ENCODE measurements at places on chromosomes 3 and 15.
A peak's percentile ranks its signal among the peaks of the same experiment; 100 is the strongest.

DNA sequence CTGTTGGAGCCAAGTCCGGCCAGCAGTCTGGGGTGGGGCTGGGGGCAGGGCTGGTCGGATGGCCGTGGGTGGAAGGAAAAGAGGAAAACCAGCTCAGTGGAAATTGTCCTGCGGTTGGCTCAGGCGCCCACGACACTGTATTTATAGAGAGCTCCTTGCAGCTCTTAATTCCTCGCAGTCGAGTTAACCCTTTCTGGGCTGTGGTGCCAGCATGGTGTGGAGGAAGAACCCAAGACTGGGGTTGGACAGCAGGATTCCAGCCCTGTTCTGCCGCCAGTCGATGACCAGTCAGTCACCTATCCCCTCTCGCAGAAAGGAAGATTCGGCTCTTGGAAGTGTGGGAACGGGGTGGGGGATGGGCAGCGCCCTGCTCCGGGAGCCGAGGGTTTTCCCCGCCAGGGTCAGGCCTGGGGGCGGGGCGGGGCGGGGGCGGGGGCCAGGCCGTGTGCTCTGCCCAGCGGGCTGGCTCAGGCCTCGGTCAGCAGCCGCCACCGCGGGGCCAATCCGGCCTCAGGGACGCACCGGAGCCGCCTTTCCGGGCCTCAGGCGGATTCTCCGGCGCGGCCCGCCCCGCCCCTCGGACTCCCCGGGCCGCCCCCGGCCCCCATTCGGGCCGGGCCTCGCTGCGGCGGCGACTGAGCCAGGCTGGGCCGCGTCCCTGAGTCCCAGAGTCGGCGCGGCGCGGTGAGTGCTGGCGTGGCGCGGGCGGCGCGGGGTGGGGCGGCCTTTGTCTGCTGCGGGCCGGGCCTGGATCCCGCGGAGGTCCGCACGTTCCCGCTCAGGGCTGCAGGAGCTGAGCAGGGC is at the start of gene CD276:
CD276 (plus strand) TSS at position 607 of the 804 bp plus-strand sequence. CDS start 15,257 bp downstream, outside the sequence.
- DNase-seq = no peak

GRCh38 chr3:172635588-172635987 is 75.3 kb downstream of the NCEH1 start:
- DNase-seq = no peak

- DNase-seq = no peak
These were observed 106.5 kb downstream of the P3H2 start for GRCh38 chr3:190013943-190014924.

DNA sequence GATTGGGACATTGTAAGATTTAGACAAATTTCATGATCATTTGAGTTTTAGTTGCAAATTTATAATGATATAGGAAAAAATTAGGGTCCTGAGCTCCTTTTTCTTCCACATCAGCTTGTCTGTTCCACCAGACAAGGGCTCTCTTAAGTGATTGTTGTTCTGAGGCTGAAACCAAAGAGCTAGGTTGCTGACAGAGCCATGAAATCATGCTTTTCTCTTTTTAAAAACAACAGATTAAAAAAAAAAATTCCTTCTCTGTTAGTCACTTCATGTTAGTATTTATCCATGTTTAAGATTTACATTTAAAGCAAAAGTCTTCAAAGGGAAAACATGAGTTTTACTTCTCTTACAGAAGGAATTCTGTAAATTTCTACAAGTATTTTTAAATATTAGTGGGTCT is 56.8 kb downstream of the ATP2C1 start:
- DNase-seq = no peak

- no peak for DNase-seq
These were observed 22.0 kb downstream of the SLC7A14 start for GRCh38 chr3:170563712-170564423.

GRCh38 chr15:74782259-74783071 is 585 bp downstream of the CSK start:
- peak; percentile 35 for DNase-seq

DNA sequence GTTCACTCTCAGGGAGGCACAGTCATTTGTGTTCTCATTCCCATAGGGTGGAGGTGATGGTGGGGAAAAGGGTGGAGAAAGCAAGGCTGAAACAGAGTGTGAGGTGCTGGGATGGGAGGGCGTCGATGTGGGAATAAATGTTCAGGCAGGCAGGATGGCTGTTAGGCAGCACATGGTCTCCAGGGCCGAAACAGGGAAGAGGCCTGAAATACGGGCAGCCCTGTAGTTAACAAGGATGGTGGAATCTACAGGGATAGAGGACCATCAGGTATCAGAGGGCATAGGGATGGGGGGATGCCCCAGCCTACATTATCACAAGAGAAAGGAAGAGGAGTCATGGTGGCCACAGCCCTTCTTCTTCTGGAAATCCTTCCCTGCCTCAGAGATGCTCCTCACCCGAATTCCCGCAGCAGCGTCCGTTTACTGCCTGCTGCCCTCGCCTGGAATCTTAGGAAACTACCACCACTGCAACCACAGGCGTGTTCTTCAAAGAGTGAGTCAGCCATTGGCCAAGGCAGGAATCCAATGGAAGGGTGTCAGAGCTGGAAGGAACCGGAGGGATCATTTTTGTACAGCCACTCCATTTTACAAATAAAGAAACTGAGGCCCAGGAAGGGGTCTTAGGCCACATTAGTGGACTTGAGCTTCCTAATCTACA is 49.7 kb upstream of the POMGNT2 start:
- no peak for DNase-seq

DNA sequence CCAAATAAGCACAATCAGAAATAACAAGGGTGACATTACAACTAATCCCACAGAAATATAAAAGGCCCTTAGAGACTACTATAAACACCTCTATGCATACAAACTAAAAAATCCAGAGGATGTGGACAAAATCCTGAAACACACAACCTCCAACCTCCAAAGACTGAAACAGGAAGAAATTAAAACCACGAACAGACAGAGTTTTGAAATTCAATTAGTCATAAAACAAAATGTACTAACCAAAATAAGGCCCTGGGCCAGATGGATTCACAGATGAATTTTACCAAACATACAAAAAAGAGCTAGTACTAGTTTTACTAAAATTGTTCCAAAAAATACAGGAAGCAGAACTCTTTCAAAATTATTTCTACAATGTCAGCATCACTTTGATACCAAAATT is 1043.6 kb downstream of the DIPK2A start:
- peak; percentile 71 for DNase-seq

GRCh38 chr3:150254309-150254708 is 153.8 kb upstream of the TSC22D2 start:
- no peak for DNase-seq
